WTC11 (cell line): ENCODE measurements at places on chromosomes 13 and 19. TPM values are rescaled to one million over a fixed set of nuclear protein-coding genes. Genes with fewer than 3 reads are reported as not detected.

CDK8 gene
- 21.0 to 21.4 TPM (median 21.4 TPM) in 3 replicates for total RNA-seq

DNA sequence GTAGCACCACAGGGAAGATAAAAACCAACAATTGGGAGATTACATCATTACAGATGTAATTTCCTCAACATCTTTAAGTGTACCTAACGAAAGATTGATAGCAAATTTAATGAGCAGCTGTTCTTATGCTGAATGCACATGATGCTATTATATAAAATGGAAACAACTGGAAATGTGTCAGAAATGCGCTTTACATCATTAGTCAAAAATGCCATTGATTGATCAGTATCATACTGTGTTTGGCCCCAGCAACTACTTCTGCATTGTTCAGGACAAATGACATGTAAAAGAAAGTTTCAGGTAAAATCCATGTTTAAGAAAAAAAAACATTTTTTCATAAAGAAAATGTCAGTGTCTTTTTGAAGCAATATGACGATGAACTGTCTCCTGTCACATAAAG lies 625.5 kb upstream of the MIR17HG start:
- DNase-seq: no peak

GRCh38 chr13:97629601-97630272 lies 195.8 kb downstream of the RAP2A start:
- no peak for DNase-seq

- peak; percentile 85 for DNase-seq
These were observed 868 bp upstream of the EGLN2 start for GRCh38 chr19:40797963-40798682.

DNA sequence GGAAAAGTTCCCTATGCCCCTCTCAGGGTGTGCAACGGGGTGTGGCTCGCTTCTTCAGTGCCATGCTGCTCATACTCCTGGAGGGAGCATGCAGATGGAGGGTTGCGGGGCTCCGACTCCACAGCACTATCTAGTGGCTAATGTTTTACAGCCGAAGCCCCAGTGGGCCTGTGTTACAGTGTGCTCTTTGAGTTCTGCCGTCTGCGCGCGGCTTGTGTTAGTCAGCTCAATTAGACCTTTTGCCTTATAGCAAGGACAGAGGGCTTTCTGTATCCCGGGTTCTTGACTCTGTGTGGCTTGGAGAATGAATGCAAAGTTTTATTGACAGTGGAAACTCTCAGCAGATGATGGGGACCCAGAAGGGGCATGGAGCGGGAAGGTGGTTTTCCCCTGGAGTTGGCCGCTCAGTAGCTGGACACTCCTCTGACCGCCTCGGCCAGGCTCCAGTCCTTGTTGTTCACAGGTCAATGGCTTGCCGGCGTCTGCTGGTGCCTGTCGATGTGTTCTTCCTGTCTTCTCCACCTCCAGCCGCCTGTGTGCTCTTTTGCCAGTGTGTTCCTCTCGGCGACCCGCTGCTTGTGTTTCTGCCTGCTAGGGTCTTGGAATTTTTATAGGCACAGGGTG lies 383.4 kb downstream of the LMO7 start:
- peak; percentile 74 for DNase-seq

DNA sequence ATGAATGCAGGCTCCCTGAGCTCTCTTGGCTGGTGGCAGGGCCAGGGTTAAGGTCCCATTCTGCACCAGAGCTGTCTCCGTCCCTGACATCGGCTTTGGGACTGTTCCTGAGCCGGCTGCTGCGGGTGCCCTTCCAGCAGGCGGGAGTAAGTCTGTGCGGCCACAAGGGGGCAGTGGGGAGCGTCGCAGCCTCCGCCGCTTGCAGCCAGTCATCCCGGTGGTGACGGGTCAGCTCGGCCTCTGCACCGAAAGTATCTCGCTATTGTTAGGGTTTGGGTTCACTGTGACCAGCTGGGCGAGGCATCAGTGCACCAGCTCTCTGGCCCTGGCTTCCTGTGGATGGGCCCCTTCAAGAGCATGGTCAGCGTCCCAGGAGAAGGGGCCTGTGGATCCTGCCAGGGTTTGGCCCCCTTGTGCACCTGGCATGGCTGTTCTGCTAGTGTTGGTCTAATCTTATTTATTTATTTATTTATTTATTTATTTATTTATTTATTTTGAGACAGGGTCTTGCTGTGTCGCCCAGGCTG lies 15.1 kb downstream of the NDUFB7 start:
- peak; percentile 90 for DNase-seq

- no peak for DNase-seq
These were observed 28.5 kb downstream of the SAFB start for GRCh38 chr19:5651361-5651760.

DNA sequence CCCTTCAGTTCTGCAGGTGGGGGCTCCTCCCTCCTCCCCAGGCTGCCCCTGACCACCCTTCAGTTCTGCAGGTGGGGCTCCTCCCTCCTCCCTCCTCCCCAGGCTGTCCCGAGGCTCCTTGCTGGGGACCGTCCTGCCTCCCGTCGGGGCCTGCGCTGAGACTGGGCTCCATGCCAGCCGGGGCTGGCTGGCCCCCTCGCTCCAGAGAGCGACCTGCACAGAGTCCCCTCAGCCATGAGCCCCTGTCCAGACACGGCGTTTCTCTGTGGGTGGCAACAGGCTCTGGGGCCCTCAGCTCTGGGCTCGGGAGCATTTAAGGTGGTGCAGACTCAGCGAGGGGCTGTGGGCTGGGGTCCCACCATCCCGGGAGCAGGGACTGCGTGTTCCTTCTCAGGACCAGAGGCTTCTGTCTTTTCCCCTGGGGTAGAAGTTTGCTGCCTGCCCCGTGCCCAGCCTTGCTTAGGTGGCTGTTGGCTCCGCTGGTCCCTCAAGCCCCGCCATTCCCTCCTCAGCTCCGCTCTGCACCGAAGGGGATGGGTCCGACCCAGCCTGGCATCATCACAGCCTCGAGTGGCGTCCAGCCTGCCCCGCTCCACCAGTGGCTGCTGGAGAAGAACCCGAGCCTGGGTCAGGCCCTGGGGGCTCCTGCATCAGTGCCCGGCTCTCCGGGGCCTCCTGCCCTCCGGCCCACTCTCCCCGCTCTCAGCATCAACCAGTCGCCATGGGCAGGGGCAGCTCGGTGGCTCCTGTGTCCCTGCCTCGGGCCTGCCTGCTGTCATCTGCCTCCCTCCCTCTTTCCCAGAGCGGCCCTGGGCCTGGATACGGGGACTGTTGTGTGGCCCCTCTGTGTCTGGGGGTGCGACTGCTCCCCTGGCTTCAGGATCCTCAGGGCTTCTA lies 27.6 kb downstream of the CSNK1G2 start:
- no peak for DNase-seq
